Stimulated activated CD4-positive, alpha-beta T cell treated with anti-CD3 and anti-CD28 coated beads, Interleukin-4, amount 100 ng/mL, for 4 hours (primary cell): ENCODE measurements at places on chromosomes 5 and 9.

- DNase-seq = no peak
Observed at GRCh38 chr5:171667341-171668096, 118.1 kb upstream of the SMIM23 start.

GRCh38 chr5:102277144-102277543, 18.9 kb downstream of the SLCO4C1 start:
- DNase-seq = no peak

DNA sequence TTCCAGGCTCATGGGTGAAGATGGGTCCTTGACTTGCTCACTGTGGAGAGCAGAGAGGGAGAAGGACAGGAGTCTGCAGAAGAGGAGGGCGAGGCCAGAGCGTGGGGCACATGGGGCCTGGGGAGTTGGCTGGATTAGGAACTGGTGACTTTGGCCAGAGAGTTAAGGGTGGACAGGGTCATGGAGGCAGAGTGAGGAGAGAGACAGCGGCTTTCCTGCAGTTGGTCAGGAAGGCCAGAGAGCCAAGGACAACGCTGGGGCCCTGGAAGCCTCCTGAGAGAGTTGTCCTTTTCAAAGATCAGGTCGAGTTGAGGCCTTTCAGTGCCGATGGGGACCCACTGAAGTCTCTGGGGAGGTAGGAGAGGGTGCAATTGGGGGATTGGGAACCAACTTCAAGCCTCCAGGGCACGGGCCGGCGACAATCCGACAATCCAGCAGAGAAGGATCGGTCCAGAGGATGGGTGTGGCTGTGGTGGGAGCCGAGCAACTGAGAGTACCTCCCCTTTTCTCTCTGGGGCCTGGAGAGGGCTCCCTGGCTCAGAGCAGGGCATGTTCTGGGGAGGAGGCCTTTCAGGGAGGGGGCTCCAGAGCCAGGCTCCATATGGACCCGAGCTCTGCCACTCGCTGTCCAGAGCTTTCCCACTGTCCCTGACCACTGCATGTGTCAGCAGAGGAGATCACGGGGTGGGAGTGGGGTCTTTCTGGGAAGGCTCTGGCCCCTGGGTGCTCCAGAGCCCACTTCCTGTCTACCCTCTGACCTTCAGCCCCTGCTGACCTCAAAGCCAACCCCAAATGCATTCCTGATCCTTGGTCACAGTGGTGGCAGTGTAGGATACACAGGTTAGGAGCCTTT, 7.5 kb upstream of the PHYHD1 start:
- DNase-seq = no peak

DNA sequence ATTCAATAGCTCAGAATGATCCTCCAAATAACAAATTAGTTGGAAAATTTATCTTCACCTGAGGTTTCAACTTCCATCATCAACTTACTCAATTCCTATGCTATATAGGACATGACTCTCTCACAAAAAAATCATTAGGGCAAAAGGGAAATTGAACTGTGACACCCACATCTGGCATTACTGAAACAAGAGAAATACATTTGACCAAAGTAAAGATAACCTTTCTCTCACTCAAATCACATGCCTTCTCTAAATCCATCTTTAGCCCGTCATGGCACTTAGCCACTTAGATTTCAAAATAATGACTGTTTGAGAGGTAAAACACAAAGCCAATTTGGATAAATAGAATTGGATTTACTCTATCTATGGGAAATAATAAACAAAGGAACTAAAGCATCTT, 126.4 kb downstream of the ADAMTS6 start:
- DNase-seq = no peak

GRCh38 chr5:53313145-53313544, 167.3 kb upstream of the FST start:
- no peak for DNase-seq

DNA sequence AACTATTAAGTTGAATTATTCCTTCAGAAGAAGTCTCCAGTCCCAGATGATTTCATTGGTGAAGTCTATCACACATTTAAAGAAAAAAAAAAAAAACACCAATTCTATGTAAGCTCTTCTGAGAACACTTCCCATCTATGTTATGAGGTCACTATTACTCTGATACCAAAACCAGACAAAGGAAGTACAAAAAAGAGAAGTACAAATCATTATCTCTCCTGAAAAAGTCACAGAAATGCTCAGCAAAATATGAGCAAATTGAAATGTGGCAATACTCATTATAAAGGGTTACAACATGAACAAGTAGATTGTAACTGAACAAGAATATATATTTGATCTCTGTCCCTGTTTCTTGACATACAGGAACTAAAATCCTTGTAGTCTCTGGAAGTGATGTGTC, 280.4 kb downstream of the TLE1 start:
- no peak for DNase-seq

- no peak for DNase-seq
Observed at GRCh38 chr9:127149463-127150390, 27.3 kb upstream of the ANGPTL2 start.

- no peak for DNase-seq
Observed at GRCh38 chr9:14532456-14533115, 160.6 kb downstream of the ZDHHC21 start.

- DNase-seq = no peak
Observed at GRCh38 chr9:79766091-79766490, 194.3 kb downstream of the TLE4 start.

GRCh38 chr9:100455470-100455869, 17.5 kb upstream of the TMEFF1 start:
- DNase-seq = no peak

DNA sequence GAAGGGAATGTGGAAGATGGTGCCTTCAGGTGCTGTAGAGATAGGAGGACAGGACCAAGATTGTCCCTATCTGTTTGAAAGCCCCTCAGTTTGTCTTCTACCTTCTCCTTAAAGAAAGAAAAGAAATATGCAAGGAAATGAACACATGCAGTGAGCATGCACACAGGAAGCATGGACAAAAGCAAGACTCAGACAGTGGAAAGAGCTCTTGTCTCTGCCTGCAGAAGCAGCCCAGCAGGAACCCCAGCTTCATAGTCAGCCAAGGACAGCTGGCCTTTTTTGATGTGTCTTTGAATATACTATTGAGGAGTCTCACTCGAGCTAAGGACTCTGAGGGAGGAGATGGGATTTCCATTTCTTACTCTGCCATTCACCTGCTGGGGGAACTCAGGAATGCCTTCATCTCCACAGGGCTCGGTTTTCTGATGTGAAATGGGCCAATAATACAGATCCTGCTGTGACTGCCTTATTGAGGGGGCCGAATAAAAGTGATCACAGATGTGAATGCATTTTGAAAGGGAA, 132.5 kb upstream of the ADRA1B start:
- no peak for DNase-seq

GRCh38 chr9:79221084-79221483, 350.7 kb upstream of the TLE4 start:
- DNase-seq = no peak

DNA sequence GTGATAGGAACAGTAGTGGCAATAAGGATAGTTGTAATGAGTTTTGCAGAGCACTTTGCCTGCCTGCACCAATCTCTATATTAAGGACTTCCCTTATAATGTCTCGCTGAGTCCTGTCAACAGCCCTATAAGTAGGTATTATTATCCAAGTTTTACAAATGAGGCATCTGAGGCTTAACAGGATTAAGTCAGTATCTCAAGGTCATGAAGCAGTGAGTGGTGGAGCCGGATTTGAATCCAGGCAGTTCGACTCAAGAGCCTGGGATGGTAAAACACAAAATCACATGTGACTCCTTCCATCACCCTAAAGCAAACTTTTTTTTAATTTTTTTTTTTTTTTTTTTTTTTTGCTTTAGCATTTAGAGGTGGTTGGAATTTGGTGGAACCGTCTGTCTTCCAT, 59.0 kb upstream of the RARS1 start:
- no peak for DNase-seq

- DNase-seq = peak; percentile 82
Observed at GRCh38 chr9:127698985-127699670, 7.7 kb upstream of the CFAP157 start.

- DNase-seq = no peak
Observed at GRCh38 chr9:135256581-135257354, 169.3 kb downstream of the OLFM1 start.

GRCh38 chr5:152864447-152864846, 459.4 kb upstream of the NMUR2 start:
- no peak for DNase-seq

- no peak for DNase-seq
Observed at GRCh38 chr5:31476738-31477141, 55.2 kb downstream of the DROSHA start.

GRCh38 chr9:80881940-80882339, 807.4 kb downstream of the TLE1 start:
- no peak for DNase-seq

GRCh38 chr9:91126761-91127445, 234.8 kb downstream of the AUH start:
- DNase-seq = no peak

GRCh38 chr5:113140837-113141671, 164.5 kb downstream of the DCP2 start:
- DNase-seq = no peak

GRCh38 chr5:94440015-94440414, 178.4 kb downstream of the KIAA0825 start:
- no peak for DNase-seq

GRCh38 chr5:101969742-101970141, 326.3 kb downstream of the SLCO4C1 start:
- DNase-seq = no peak

DNA sequence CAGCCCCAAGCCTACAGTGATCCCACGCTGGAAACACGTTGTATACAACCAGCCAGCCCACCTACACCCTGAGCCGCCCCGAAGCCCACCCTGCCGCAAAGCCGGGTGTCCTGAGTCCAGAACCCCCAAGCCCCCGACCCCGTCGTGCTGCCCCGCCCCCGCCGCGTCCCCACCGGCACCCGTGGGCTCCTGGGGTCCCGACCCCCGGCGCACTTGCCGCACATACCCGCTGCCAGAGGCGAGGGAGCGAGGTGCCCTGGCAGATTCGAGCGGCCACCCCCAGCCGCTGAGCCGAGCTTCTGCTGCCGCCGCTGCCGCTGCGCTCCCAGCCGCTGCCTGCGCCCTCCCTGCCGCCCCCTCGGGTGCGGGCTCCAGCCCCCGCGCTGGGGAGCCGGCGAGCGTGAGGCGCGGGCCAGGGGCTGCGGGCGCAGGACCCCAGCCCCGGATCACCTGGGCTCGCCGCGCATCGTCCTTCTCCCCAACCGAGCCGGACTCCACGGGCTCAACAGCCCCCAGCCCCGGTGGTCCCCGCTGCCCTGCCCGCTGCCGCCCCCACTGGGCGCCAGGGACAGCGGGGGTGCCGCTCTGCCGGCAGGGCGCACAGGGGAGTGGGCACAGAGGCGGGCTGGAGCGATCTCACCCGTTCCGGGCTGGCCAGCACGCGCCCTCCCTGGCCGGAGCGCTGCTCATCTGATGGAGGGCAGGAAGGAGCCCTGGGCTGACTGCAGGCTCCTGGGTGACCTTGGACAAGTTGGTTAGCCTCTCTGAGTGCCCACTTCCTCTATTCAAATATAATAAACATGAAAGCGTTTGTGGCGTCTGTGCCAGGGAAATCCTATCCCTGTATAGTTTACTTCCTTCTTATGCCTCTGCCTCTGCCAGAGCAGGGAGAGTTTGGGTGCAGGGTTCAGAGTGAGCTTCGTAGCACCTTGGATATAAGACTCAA, at the start of gene HTR4:
TSS of gene HTR4 (minus strand) at position 692 of the 946 bp plus-strand sequence. CDS start 17,513 bp downstream, outside the sequence.
- no peak for DNase-seq

DNA sequence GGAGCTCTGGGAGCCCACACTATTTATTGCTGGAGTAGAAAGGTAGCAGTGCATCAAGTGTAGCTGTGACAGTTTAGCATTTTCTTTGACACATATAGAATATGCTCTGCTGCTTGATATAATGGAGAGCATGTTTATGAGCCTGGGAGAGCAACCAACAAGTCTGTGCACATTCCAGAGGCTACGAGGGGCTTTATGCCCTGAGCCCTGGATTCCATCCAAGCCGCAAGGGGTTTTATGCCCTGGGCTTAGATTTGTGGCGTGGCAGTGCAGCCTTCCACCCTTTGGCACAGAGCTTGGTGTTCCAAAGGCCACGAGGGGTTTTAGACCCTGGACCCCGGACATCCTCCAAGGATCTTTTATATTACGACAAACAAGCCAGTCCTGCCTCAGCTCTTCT, 14.6 kb downstream of the CDH6 start:
- no peak for DNase-seq

- DNase-seq = no peak
Observed at GRCh38 chr5:175864296-175864695, 7.1 kb upstream of the CPLX2 start.

- DNase-seq = no peak
Observed at GRCh38 chr9:76399856-76400255, 5.6 kb upstream of the RFK start.

DNA sequence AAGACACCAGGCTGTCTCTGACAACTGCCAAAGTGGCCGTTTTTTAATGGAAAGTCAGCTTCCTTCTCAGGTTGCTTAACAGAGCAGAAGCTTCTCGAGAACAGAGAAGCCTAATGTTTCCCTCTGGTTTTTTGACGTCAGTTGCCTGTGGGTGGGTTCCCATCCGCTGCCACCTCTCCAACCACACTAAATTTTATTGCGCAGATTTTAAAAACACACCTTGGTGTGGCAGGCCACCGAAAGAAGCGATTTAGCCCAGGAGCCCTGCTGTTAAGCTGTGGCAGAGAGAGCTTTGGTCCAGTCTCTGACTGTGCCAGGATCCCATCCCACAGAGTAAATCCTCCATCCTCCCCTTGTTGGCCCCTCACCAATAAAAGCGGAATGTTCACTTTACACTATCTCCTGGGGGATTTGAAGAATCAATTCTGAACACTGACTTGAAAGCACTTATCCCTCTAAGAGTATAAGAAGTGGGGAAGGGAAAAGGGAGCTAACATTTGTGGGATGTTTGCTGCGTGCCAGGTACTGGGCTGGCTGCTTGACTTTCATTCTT, 181.6 kb downstream of the AOPEP start:
- no peak for DNase-seq

DNA sequence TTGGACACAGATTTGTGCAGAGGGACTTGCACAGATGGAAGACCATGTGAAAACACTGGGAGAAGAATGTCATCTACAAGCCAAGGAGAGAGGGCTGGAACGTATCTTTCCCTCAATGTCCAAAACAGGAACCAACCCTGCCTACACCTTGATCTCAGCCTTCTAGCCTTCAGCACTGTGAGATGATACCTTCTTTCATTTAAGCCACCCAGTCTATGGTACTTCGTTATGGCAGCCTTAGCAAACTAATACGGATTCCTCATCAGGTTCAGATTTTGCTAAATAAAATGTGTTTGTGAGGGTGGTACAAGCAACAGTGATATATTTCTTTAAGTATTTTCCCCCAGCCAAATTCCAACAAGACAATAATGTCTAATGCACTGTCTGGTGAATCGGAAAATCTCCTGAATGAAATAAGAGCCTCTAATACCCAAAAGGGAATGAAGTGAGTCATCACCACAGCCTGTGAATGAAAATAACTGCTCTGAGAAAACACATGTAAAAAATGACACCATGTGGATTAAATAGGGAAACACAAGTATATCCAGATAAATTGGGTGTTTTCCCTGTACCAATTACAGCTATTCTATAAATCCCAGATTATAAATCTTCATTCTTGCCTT, 182.8 kb upstream of the TARS1 start:
- DNase-seq = no peak

DNA sequence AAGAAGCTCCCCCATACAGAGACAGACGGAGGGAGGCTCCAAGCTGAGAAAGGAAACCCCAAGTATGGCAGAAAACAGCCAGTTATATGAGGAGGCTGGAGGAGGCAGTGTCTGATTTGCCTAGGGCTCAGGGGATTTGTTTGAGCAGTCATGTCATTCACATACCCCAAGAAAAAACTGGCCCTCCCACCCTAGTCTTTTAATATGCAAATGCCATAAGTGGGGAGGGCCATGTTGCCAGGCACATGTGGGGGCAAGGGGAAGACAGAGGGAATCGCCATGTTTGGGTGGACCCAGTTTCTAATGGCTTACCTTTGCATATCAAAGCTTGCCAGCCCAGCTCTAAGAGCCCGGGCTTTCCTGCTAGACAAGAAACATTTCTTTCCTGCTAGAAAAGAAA, 1163.8 kb downstream of the TAF11L14 start:
- no peak for DNase-seq
